ENCODE measurements at places on chromosomes 16 and 17.

- no peak for DNase-seq
Observed at GRCh38 chr17:61129267-61130254, 270.1 kb upstream of the TBX2 start.

GRCh38 chr16:1094601-1095449 lies 1.2 kb downstream of the C1QTNF8 start:
- DNase-seq, result no peak

GRCh38 chr17:7993972-7994589 lies 8.3 kb upstream of the GUCY2D start:
- DNase-seq, result no peak

DNA sequence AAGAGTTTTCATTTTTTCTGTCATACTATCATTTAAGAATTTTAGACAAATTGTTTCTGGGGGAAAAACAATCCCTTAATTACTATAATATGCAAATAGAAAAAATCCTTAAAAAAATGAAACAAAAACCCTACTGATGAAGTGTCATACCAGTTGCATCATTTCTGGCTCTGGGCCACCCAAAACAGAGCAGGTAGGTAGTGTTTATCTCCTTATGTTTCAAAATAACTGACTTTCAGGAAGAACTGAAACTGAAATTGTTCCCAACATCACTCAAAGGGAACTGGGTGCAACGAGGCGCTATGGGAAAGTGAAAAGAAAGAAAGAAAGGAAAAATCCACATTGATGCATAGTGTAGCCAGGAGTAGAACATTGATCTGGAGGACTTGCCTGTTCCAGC lies 653.1 kb upstream of the SOX9 start:
- no peak for DNase-seq

- no peak for DNase-seq
Observed at GRCh38 chr17:41785091-41785858, 1.2 kb downstream of the JUP start.

- DNase-seq, result no peak
Observed at GRCh38 chr17:63151941-63152523, 186.0 kb downstream of the TANC2 start.

GRCh38 chr17:51046514-51047384 lies 73.9 kb downstream of the SPAG9 start:
- no peak for DNase-seq

DNA sequence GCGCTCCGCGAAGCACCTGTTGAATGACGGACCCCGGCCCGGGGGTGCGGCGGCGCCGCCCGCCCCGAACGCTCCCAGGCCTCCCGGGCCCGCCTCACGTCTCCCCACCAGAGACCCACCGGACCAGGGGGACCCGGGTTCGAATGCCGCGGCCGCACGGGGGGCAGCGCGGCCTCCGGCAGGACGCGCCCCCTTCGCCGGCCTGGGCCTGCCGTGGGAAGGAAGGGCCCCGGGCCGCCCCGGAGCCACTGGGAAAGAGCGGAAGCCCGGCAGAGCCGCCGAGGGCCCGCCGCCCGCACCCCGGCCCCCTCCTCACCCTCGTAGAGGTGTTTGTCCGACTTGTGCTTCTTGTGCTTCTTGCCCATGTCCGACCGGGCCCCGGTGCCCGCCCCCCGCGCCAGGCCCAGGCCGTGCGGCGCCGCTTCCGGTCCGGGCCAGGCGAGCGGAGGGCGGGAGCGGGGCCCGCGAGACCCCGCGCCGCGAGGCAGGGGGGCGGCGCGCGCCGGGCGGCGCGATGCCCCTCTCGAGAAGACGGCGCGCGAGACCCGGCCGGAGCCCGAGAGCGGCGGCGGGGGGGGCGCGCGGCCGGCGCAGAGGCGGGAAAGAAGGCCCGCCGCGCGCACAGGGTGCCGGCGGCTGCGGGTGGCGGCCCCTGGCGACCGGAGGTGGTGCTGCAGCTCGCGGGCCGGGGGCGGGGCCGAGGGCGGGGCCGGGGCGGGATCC lies at the start of gene BRD7:
TSS of gene BRD7 (minus strand) at position 579 of the 723 bp plus-strand sequence. CDS start at position 365, 214 bp downstream.
- peak; percentile 74 for DNase-seq

- no peak for DNase-seq
Observed at GRCh38 chr17:61007980-61008379, 330.3 kb downstream of the BCAS3 start.

DNA sequence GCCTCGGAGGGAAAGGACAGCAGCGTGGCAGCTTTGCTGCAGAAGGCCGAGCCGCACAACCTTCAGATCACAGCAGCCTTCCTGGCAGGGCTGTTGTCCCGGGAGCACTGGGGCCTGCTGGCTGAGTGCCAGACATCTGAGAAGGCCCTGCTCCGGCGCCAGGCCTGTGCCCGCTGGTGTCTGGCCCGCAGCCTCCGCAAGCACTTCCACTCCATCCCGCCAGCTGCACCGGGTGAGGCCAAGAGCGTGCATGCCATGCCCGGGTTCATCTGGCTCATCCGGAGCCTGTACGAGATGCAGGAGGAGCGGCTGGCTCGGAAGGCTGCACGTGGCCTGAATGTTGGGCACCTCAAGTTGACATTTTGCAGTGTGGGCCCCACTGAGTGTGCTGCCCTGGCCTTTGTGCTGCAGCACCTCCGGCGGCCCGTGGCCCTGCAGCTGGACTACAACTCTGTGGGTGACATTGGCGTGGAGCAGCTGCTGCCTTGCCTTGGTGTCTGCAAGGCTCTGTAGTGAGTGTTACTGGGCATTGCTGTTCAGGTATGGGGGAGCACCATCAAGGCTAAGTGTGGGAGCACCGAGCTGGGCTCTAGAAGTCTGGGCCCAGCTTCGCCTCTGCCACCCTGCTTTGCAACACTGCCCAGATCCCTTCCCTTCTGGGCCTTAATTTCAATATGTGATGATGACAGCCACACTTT lies 18.6 kb downstream of the NOD2 start:
- DNase-seq, result no peak

DNA sequence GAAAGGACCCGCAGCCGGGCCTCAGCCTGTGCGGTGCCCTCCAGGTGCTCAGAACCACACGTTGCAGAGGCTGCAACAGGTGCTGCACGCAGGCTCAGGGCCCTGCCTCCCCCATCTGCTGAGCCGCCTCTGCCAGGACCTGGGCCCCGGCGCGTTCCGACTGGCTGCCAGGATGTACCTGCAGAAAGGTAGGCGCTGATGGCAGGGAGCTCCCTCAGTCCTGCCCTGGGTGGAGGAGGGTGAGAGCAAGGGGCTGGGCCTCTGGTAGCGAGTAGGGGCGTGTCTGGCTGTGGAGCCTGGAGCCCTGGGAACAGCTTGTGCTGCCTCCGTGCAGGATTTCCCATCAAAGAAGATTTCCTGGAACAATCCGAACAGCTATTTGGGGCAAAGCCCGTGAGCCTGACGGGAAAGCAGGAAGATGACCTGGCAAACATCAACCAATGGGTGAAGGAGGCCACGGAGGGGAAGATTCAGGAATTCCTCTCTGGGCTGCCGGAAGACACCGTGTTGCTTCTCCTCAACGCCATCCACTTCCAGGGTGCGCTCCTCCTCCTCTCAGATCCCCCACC lies 4.4 kb downstream of the SERPINF2 start:
- no peak for DNase-seq

- no peak for DNase-seq
Observed at GRCh38 chr17:40344421-40345160, 19.9 kb downstream of the GJD3 start.

GRCh38 chr16:53888222-53888621 lies 184.3 kb downstream of the FTO start:
- DNase-seq, result no peak

GRCh38 chr16:15822957-15823356 lies 33.9 kb downstream of the MYH11 start:
- DNase-seq, result no peak

GRCh38 chr17:49842371-49842770 lies 5.5 kb downstream of the TAC4 start:
- DNase-seq, result no peak

- DNase-seq, result no peak
Observed at GRCh38 chr16:66337463-66338188, 28.9 kb upstream of the CDH5 start.

- peak; percentile 41 for DNase-seq
Observed at GRCh38 chr16:22191532-22192260, 14.4 kb upstream of the EEF2K start.

DNA sequence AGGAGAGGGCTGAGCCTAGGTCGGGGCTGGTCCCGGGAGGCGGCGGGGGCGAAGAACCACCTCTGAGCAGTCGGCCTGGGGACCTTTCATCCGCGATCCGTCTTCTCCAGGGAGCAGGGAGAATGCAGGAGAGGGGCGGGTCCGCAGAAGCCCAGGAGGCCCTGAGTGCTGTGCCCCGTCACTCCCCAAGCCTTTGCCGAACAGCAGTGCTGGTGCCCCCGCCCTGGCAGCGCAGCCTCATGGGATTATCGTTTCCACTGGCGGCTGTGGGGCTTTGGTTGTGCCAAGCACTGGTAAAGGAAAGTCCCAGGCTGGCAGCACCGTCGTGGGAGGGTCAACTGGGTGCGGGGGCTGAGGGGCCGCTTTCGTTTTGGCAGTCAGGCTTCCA lies 631 bp downstream of the TBL3 start:
- no peak for DNase-seq

GRCh38 chr16:88700322-88700635 lies 5.9 kb downstream of the RNF166 start:
- DNase-seq, result no peak

DNA sequence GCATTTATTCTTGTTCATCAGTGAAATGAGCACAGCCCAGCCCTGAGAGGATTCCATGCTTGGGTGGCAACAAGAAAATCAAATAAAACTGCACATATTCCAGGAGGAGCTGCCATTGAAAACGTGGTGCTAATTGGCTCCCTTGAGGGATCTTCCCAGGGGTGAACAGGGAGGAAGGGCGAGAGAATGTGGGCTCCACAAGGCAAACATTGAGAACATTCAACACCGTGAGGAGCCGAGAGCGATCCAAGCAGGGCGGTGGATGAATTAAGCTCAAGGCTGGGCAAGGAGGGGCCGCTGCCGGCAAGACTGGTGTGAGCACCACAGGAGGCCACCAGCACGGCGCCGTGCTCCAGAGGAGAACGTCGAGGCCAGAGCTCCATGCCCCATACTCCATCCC lies 166.9 kb downstream of the C16orf95 start:
- no peak for DNase-seq

GRCh38 chr17:40448213-40448638 lies 5.0 kb downstream of the IGFBP4 start:
- peak; percentile 15 for DNase-seq

DNA sequence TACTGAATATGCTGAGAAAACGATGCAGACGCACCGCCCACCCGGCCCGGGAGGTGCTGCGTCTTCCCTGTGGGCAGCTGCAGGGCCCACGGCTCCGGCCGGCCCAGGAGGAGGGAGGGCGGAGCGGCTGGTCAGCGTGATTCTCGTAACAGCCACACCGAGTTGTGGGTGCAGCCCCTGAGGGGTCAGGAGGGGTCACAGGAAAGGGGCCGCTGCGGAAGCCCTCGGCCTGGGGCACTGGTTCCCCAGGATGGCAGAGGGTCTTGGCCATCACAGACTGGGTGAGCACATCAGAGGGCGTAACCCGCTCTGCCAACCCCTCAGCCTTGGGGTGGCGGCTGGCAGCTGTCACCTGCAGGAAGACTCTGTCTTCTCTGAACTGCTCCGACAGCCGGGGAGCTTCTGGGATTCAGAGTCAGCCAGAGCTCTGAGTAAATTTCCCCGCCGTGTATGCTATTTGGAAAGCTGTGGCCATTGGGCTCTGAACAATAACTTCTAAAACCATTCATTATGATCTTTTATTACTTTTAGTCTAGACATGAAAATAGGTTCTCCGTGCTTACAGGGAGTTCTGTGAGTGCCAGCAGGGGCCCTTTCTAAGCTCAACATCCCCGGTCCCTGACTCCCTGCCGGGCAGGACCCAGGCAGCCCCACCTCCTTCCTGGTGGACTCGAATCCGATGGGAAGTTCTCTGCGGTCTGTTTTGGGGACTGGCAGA lies 87.4 kb upstream of the CHMP6 start:
- no peak for DNase-seq

DNA sequence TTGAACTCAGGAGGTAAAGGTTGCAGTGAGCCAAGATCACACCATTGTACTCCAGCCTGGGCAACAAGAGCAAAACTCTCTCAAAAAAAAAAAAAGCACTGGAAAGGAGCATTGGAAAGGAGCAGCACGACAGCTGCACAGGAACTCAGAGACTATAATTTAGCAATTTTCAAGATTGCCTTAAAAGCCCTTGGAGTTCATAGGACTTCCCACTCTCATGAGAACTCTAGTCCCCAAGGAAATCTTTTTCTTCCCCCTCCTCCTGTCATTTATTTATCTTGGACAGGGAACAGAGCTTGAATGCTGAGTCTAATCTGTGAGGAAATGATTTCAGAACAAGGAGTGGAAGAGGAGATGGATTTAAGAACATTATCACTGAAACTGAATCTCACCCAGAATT lies 69.0 kb downstream of the PLXDC1 start:
- DNase-seq, result no peak

- DNase-seq, result no peak
Observed at GRCh38 chr17:13600475-13601321, 1.0 kb downstream of the HS3ST3A1 start.

DNA sequence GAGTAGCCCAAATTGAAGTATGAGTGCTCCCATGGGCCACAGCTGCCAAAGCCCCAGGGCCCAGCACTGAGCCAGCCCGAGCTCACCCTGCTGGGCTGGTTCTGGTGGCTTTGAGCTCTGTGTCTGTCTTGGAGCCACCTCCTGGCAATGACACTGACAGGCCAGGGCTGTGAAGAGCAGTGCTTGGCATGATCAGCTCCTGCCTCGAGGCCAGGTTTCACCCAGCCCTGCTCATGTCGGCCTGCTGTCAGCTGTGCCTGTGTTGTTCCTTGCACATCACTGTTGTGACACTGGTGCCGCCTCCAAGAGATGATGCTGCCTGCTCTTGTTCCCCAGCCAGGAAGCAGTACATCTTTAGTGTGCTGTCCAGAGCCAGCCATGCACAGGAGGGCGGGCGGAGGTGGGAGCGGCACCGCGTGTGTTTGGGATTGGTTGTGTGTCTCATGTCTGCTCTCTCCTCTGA lies 26.0 kb downstream of the PLD6 start:
- DNase-seq, result peak; percentile 57

DNA sequence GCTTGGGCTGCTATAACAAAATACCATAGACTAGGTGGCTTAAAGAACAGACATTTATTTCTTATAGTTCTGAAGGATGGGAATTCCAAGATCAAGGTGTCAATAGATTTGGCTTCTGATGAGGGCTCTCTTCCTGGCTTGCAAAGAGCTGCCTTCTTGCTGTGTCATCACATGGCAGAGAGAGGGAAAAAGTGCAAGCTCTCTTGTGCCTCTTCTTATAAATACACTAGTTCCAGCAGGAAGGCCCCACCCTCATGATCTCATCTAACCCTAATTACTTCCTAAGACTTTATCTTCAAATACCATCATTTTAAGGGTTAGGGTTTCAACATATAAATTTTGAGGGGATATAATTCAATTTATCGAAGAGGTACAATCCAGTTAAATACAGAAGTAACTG lies 30.6 kb downstream of the ABCA9 start:
- no peak for DNase-seq

- no peak for DNase-seq
Observed at GRCh38 chr17:49976163-49976827, 7.3 kb downstream of the DLX4 start.

- DNase-seq, result no peak
Observed at GRCh38 chr16:10579965-10580882, at the start of gene EMP2. TSS of gene EMP2 (minus strand) at chr16:10580598. CDS start at chr16:10547617, 32,981 bp downstream.
